ENCODE measurements at places on chromosomes 1 and 21.

- DNase-seq, result no peak
Measured at GRCh38 chr21:45486443-45487160, 55.6 kb downstream of the SLC19A1 start.

- no peak for DNase-seq
Measured at GRCh38 chr1:41712695-41713094, 206.0 kb downstream of the HIVEP3 start.

GRCh38 chr1:182083851-182084486 lies 22.5 kb upstream of the ZNF648 start:
- no peak for DNase-seq

- DNase-seq, result no peak
Measured at GRCh38 chr1:205048382-205048781, 5.4 kb downstream of the CNTN2 start.

- DNase-seq, result no peak
Measured at GRCh38 chr1:14519976-14520375, 78.5 kb upstream of the KAZN start.

GRCh38 chr1:76257823-76258222 lies 183.3 kb downstream of the ST6GALNAC3 start:
- no peak for DNase-seq

GRCh38 chr1:164619006-164619784 lies 60.2 kb downstream of the PBX1 start:
- DNase-seq, result no peak

GRCh38 chr1:181429462-181429861 lies 53.9 kb upstream of the CACNA1E start:
- no peak for DNase-seq

GRCh38 chr1:241647658-241648057 lies 4.4 kb upstream of the WDR64 start:
- no peak for DNase-seq

DNA sequence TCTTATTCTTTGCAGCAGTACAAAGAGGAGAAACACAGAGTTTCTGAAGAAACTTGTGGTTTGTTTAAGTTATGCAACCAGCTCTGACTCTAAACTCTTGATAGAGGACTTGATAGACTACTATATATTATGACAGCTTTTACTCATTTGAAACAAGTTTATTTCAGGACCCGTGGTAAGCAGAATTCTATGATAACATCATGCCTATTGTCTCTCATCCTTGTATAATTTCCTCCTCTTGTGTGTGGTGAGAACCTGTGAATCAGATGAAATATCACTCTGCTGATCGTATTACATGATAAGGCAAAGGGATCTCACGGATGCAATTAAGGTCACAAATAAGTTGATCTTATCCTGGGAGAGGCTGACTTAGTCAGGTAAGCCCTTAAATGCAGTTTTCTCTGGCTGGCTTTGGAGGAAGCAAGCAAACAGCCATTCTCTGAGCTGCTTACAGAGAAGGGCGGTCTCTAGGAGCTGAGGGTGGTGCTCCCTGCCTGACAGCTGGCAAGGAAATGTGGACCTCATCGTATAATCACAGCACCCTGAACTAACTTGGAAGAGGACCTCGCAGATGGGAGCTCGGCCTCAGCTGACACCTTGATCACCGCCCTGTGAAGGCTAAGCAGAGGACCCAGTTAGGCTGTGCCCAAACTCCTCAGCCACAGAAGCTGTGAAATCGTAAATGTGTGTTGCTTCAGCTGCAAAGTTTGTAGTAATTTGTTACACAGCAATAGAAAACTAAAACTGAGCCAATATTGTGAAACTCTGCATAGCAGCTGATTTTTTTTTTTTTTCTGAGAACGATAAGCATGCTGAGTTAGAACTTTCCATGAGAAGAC lies 151.1 kb upstream of the DPT start:
- no peak for DNase-seq

DNA sequence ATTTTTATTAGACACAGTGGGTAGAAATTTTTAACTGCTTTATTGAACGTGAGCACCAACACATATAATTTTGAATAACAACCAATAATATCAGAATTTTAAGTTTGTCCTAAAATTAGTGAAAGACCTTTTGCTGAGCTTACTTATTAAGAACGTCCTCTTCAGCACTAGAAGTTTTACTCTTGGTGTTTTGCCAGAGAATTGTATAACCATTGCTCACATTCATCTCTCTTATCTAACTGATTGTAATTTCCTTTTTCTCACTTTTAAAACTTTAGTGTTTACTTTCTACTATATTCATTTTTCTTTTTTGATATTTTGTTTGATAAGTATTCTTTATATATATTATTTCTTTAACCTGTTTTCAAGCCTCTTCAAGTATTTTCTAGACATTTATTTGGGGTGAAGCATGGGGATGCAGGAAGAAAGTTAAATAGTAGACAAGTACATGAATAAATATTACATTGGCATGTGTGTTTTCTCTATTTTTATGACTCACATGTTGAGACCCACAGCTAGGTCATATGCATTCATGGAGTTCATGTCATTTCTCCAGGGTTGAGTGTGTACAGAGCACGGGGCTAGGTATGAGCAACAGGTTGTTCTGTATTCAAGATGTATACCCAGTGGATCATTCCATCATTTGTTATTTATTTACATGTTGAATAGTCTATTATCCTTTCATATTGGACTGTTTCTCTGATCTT lies 90.6 kb downstream of the ATP6V1G3 start:
- no peak for DNase-seq

DNA sequence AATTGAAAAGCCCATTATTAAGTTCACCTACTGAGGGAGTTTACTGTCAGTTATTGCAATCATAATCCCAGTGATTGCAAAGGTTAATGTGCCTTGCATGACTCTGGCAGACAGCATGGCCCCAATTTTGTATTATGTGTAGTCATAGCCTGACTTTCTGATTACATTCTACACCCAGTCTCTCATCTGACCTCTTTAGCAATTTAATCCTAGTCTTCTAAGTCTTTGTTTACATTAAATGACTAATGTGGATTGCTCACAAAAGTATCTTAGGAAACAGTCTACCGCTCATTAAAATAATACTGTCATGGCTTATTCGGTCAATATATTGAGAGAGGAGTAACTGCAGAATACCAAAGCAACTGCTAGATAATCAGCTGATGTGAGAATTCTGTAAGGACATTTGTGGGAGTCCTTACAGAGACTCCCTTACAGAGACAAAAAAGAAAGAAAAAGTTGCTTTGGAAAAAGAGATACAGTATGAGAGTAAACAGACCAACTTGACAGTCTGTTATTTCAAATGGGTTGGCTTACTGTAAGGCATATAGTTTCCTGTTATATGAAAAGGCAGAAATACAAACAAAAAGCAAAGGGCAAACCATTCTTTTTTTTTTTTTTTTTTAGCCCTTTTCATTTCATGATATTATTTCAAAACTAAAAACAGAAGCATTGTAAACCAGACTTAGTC lies 42.8 kb downstream of the SMG7 start:
- peak; percentile 19 for DNase-seq

GRCh38 chr1:223299553-223299952 lies 64.4 kb downstream of the SUSD4 start:
- no peak for DNase-seq

GRCh38 chr21:38847556-38847955 lies 41.8 kb downstream of the ETS2 start:
- no peak for DNase-seq

- DNase-seq, result no peak
Measured at GRCh38 chr1:233216009-233216408, 79.5 kb downstream of the PCNX2 start.
